HL-60 (cell line): ENCODE measurements at places on chromosomes 12 and 14.
A peak's percentile ranks its signal among the peaks of the same experiment; 100 is the strongest.

DNA sequence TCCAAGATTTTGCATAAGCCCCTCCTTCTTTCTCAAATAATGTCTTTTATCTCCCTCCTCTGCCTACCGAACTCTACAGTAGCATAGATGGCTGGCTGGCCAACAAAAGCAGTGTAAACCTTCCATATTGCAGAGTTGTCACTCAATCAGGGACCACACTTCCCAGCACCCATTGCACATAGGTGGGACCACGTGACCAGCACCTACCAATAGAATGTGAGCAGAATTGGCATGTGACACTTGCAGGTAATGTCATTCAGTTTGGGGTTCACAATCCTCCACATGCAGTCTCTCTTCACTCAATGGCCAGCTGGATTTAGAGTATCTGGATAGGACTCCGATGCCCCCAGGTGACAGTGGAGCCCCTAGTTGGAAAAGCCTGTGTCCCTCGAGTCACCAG lies 190.3 kb upstream of the CRY1 start:
- no peak for DNase-seq

- peak; percentile 36 for DNase-seq
Observed at GRCh38 chr14:64823305-64823861, 56.3 kb downstream of the SPTB start.

- DNase-seq: no peak
Observed at GRCh38 chr14:83096092-83096491, 1562.4 kb upstream of the SEL1L start.

DNA sequence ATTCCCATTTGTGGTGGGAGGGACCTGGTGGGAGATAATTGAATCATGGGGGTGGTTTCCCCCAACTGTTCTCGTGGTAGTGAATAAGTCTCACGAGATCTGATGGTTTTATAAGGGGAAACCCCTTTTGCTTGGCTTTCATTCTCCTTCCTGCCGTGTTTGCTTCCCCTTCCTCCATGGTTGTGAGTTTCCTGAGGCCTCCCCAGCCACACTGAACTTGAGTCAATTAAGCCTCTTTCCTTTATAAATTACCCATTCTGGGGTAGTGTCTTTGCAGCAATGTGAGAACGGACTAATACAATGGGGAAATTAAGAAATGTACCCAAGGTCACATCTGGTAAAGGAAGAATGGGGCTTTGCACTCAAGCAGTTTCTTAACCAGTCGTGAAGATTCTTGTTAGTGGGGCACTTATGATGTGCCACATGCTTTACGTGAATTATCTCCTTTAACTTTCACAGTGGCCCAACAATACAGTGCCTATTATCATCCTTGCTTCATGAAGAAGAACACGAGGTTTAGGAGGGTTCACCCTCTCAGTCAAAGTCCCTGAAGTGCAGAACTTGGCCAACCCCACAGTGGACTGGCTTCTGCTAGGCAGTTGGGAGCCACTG lies 234.3 kb downstream of the EFCAB11 start:
- peak; percentile 28 for DNase-seq

- no peak for DNase-seq
Observed at GRCh38 chr14:30296931-30297405, 262.0 kb upstream of the G2E3 start.

DNA sequence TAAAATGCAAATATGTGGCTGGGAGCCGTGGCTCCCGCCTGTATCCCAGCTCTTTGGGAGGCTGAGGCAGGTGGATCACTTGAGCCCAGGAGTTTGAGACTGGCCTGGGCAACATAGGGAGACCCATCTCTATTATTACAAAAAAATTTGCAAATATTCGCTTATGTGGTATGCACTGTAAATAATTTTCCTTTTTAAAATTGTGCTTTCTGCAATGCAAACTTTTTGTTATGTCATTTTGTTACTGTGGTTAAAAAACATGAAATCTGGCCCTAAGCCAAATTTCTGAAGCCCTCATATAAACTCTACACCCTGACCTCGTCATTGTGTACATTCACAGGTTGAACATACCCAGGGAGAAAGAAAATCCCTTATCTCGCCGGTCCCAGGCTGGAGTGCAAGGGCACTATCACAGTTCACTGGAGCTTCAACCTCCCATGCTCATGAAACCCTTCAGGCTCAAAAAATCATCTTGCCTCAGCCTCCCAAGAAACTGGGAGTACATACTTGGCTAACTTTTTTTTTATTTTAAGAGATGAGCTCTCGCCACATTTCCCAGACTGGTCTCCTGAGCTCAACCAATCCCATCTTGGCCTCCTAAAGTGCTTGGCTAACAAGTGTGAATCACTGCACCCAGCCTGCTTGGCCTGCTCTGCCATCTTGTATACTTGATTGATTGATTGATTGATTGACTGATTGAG lies 24.7 kb downstream of the TRAPPC6B start:
- no peak for DNase-seq

DNA sequence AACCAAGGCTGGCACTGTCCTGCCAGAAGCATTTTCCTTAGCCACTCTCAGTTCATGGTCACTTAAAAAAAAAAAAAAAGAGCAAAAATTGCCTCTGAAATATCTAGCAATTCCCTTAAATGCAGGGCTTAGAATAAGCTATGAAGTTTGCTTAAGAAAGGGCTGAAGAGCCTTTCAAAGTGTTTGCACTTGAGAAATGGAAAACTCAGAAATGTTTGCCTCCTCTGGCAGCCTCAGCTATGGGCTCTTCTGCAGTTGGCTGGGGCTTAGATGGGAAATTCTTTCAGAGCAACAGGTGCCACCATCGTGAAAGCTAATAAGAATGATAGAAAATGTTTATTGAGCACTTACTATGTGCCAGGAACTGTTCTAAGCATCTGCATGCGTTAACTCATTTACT lies 48.5 kb upstream of the TSPAN11 start:
- DNase-seq: no peak

GRCh38 chr12:11904124-11904523 lies 166.6 kb upstream of the BCL2L14 start:
- DNase-seq: no peak
